ENCODE measurements at places on chromosomes 16 and 17.

GRCh38 chr17:30273373-30273772 lies 18.4 kb downstream of the BLMH start:
- DNase-seq, result no peak

DNA sequence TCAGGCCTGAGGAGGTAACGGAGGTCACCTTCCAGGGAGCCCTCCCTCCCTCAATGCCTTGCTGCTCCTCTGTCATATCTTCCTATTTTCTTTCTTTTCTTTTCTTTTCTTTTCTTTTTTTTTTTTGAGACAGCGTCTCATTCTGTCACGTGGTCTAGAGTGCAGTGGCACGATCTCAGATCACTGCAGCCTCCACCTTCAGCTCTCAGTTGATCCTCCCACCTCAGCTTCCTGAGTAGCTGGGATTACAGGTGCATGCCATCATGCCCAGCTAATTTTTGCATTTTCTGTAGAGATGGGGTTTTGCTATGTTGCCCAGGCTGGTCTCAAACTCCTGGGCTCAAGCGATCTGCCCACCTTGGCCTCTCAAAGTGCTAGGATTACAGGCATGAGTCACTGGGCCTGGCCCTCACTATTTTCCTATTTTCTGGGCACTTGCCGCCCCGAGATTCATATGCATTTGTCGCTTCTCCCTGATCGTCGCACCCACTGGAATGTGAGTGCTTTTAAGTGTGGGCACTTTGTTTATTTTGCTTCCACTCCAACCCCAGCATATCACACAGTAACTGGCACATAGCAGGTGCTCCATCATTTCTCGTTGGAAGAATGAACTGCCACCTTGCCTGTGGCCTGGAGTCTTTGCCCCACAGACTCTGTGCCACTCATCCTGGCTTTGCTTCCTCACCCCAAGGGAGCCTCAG lies 31.7 kb downstream of the CPNE2 start:
- DNase-seq, result no peak

GRCh38 chr16:85057212-85057889 lies 29.8 kb downstream of the KIAA0513 start:
- DNase-seq, result no peak

DNA sequence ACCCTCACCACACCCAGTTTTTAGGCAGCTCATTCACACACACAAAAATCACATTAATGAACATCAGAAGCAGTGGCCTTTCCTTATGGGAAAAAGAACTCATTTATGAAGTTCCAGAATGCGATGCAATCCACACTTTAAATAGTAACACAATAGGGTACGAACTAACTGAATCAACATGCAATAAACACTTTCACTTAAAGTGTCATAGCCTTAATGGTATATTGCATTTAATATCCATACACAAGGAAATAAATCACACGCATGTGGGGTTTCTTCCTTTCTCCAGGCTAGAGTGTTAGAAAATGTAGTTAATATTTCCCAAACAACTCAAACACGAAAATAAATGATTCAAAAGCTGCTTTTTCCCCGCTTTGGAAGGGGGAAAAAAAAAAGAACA lies 19.7 kb downstream of the ADCY9 start:
- DNase-seq, result no peak

DNA sequence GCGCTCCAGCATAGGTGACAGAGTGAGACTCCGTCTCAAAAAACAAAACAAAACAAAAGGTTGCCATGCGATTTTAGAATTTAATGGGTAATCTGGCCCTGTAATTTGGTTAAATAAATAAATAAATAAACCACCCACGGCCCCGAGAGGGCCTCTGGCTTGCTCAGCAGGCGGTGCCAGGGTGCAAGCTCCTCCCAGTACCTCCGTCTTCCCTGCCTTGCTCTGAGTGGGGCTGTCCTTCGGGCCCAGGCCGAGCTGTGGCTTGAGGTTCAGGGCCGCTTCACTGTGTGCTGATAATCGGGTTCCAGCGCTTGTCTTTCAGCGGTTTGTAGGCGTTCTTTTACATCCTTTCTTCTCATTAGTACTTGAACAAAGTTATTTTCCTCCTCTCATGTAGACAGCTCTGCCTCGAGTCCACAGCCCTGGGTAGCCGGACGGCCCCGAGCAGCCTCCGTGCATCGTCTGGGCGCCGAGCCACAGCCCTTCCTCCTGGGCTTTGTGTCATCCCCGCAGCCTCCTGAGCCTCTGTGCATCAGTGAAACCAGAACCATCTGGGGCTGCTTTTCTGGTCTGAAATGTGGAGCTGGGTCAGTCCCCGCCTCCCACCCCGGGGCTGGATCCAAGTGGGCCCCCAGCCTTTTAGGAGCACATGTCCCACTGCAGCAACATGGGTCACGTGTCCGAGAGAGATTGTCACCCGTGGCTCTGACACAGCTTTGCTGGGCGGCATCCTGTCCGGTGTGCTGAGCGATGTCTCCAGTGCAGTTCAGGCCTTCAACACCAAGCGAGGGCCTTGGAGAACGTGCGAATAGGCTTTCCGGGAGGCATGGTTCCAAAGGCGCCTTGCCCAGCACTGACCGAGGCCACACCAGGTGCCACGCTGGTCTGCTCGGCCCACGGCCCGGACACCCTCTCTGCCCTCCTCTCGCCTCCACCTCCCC lies 157.4 kb upstream of the CHMP6 start:
- no peak for DNase-seq

DNA sequence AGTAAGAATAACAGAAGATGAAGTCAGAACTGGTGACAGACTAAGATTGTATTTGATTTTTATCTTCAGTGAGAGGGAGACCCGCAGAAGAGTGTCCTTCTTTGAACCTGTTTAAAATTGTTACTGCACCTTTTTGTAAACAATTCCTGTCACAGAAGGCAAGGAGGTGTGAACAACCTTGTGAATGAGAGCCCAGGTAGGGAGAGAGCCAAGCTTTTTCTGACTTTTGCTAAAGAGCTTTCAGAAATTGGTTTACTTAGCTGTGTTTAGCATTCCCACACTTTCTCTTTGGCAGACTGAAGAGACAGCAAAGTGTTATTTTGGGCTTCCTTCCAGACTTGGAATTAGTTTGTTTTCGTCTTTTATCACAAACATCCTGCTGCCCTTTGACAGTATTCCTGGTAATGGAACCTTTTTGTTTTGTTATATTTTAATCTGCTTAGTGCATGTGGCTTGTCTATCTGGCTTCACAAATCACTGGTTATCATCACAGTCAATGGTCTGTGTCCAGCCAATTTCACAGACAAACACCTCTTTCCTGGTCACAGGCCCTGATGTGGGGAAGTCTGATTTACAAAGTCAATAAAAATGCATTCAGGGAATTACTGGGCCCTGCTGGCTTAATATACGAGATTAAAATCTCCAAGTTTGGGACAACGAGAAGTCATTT lies 85.7 kb upstream of the HS3ST2 start:
- no peak for DNase-seq
